Pulmonary artery endothelial cell (primary cell): ENCODE measurements at places on chromosomes 6 and 20. TPM values are rescaled to one million over a fixed set of nuclear protein-coding genes. Genes with fewer than 3 reads are reported as not detected.

MYBL2 gene
- 26.6 and 41.9 TPM in 2 replicates for total RNA-seq

TGM2 gene
- total RNA-seq = 390 and 674 TPM in 2 replicates

IYD gene
- 0.07 TPM in 1 of 2 replicates, not detected in the other for total RNA-seq

GRCh38 chr20:64104667-64105451 is 2.5 kb downstream of the NPBWR2 start:
- DNase-seq = no peak

DNA sequence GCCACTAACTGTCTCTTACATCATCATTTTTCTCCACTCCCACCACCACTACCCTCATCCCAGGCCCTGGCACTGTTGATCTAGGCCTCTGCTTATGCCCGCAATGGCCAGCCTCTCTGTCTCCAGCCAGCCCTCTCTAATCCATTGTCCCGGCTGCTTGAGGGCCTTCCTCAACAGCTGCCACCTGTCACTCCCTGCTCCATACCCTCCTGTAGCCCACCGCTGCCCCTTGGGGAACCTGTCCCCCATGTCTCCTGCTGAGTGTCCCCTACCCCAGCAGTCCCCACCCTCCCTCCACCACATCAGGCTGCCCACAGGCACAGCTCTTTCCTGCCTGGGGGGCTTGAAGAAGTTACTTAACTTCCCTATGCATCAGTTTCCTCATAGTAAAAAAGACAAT is 13.4 kb downstream of the TEAD3 start:
- DNase-seq = no peak

DNA sequence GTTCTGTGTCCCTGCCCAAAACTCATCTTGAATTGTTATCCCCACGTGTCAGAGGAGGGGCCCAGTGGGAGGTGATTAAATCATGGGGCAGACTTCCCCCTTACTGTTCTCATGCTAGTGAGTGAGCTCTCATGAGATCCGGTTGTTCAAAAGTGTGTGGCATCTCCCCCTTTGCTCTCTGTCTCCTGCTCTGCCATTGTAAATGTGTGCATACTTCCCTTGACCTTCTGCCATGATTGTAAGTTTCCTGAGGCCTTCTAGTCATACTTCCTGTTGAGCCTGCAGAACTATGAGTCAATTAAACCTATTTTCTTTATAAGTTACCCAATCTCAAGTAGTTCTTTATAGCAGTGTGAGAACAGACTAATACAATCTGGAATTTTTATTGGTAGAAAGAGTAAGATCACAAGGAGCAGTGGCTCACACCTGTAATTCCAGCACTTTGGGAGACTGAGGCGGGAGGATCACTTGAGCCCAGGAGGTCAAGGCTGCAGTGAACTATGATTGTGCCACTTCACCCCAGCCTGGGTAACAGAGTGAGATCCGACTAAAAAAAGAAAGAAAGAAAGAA is 47.1 kb upstream of the SLC22A16 start:
- DNase-seq = no peak

DNA sequence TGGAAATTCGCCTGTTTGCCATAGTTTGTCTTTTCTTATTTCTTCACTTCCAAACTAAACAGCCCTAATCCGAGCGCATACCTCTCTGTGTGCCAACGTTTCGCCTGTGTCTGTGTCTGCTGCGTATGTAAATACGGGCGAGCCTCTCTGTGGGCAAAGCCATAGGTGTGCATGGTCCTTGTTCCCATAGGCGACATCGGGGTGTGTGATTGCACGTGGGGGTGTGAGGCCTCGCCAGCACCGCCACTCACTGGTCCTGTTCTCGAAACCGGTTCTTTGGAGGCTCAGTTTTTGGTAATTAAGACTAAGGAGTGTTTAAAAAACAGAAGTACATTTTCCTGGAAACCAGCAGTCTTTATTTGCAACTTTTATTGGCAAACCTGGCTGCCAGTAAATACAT is 6.0 kb upstream of the FOXC1 start:
- DNase-seq = no peak

GRCh38 chr6:4947716-4948115 is 56.1 kb downstream of the RPP40 start:
- no peak for DNase-seq

DNA sequence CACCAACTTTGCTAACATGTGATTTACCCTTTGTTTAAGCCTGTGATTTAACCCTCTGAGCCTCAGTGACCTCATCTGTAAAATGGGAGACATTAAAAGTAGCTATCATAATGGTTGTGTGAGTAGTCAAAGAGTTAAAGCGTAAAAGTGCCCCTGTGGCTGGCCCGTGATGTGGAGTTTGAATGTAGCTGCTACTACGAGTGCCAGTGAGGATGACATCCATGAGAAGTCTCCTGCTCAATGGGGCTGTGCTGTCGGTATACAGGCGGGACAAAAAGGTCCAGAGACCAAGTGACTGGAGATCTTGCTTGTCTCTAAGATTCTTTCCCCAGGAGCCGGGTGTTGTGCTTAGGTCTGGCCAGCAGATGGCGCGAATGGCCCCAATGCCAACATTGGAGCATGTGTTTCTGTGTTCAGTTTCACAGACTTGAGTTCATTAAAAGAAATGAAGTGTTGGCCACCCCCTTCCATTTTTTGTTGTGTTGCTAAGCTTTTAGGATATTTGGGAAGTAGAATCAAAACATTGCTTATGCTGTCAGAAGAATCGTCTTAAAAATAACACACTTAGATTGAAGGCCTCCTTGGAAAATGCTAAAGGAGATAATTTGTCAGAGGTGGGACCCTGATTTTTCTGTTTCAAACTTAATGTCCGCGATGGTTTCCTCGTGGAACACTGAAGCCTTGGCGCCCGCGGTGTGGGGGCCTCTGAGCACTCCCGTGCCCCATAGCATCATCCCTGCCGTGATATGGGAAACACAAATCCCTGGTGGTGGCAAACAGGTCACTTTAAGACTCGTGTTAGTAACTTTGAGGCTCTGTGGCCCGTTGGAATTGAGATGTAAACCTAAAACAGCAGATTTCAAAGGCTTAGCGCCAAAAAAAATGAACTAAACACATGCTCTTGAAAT is 9.3 kb upstream of the RBM38 start:
- DNase-seq = no peak

DNA sequence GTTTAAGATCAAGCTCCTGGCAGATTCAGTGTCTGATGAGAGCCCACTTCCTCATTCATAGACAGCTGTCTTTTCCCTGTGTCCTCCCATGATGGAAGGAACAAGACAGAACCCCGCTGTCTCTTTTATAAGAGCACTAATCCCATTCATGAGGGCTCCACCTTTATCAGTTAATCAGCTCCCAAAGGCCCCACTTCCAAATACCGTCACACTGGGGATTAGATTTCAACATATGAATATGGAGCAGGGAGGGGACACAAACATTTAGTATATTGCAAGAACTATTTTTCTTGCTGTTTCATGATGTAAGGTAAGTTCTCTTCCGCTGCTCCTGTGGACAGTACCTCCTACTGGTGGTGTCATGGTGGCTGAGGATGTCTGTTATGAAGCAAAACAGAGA is 158.3 kb upstream of the IRAK1BP1 start:
- no peak for DNase-seq

DNA sequence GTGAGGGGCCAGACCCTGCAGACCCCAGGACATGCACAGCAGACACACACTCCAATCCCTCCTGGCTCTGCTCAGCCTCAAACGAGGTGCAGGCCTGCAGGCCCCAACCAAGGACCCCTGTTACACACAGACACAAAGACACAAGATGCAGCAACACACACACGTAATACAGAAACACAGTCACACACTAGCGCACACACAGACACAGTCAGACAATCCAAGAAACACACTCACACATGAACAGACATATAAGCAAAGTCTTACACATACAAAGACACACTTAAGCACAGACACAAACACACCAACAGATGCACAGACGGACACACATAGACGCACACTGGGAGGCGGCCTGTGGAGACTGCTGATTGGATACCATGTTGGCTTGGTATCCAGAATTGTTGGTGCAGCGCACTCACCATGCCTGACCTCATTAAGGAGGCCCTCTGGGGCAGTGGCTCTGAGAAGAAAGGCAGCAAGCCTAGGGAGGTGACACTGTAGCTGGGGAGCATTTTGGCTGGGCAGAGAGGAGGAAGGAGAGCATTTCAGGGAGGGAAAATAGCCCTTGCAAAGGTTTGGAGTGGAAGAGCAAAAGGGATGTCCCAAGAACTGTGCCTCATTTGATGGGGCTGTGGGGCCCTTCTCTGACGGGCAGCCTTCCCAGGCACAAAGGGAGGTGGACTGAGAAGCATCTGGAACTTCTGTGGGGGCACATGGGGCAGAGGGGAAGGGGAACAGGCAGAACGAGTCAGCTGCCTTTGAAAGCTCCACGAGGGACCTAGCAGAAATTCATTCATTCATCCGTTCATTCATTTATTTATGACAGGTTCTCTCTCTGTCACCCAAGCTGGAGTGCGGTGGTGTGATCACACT is 1.4 kb upstream of the HSPA12B start:
- no peak for DNase-seq

DNA sequence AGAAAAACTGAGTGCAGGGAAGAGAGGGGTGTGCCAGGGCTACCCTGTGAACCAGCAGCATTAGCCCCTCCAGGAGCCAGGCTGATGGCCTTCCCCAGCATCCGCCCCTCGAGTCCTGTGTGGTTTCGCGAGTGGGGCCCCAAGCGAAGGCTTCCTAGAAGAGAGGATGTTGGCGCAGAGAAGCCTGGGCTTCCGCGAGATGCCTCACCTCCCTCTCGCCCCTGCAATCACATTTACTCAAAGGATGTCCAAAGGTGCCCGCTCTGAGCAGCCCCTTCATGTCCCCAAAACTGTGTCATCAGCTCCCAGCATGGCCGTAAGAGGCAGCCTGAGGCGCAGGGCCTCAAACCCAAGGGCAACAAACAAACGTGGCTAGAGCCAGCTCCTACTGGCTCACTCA is 111.7 kb downstream of the PREX1 start:
- no peak for DNase-seq

- DNase-seq = no peak
These were observed 248.8 kb upstream of the AFDN start for GRCh38 chr6:167577891-167578361.

- DNase-seq = no peak
These were observed 110.3 kb upstream of the MAP3K4 start for GRCh38 chr6:160881148-160881808.

GRCh38 chr6:169216830-169217229 is 36.8 kb downstream of the THBS2 start:
- DNase-seq = no peak

DNA sequence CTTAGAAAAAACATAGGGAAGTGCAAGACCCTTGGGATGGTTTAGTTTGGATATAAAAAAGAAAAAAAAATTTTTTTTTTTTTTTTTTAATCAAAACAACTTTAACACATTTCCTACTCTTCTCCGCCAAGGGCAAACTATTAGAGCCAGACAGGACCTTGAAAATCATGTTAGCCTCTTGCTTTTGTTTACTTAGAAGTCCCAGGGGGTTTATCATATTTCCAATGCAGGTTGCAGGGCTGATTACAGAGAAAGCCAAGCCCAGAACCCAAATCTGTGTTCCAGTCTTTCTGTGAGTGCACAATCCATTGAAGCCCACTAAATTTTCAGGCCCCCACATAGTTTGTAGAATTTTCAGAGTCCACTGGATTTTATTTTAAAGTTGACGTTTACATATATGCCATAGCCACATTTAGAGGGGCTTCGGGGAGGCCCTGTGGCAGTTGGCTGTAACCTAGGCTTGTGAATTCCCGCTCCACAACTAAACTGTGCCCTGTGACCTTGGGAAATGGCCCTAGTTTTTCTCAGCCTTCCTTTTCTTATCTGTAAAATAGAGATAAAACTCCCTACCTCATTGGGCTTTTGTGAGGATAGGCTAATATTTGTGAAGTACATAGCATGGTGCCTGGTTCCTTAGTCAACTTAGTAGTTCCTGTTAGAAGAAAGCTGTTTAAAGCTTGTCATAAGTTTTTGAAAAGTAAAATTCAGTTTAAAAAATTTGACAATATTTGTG is 55.7 kb downstream of the NCOA7 start:
- no peak for DNase-seq

GRCh38 chr6:129744880-129745237 is 34.9 kb upstream of the ARHGAP18 start:
- no peak for DNase-seq

DNA sequence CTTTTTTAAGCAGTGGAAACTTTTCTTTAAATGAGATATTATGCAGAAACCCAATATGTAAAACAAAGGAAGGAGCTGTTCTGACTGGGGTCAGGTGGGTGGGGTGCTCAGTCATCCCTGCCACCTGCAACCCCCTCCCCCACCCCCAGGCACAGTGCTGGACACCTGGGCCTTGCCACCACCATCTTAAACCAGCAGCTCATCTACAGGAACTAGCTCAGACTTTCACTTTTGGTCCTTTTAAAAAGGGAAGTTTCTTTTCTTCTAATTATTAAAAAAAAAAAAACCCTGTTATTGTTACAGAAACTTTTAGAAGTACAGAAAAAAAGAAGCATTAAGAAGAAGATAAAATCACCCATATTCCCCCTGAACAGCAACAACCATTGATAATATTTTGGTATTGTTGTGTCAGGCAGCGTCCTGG is 37.1 kb downstream of the PPP1R16B start:
- no peak for DNase-seq

GRCh38 chr6:25248123-25248522 is 31.1 kb upstream of the CARMIL1 start:
- DNase-seq = no peak

DNA sequence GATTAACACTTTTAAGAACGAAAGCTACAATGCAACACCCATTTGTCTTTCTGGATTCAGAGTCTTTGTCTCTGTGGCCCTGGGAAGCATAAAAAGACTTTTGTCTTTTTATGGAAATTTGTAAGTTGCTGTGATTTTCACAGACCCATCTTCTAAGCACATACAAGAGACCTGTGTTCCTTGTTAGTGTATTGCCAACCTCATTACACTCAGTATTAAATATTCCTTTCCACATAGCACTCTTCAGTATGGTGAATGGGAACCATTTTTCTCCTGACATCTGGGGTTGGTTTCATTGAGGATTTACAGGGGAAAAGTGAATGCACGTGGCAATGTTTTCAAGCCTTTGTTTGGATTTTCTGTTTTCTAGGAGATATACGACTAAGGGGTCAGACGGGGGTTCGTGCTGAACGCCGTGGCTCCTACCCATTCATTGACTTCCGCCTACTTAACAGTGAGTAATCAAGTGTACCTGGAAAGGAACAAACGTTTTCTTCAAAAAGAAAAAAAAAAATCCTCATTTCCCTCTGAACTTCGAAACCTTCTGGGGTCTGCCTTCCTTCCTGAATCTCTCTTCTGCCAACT is 141.7 kb downstream of the MTFR2 start:
- peak; percentile 24 for DNase-seq

DNA sequence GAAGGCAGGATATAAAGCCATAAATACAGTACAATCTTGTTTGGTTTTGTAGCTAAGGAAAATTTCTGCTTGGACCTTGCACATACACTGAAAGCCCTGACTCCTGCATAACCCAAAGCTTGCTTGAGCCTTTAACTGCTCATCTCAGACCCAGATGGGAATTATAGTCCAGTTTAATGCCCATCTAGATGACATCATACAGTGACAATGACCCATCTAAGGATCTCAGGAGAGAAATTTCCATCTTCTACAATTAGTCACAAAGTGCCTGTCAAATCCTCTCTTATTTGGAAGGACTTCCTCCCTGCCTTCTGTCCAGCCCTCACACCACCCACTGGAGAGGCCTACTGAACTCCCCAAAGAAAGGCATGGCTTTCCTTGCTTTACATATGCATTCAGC is 69.3 kb downstream of the BTBD3 start:
- DNase-seq = no peak
